Effector CD8-positive, alpha-beta T cell (primary cell): ENCODE measurements at places on chromosomes 6 and 20.
A peak's percentile ranks its signal among the peaks of the same experiment; 100 is the strongest.

DNA sequence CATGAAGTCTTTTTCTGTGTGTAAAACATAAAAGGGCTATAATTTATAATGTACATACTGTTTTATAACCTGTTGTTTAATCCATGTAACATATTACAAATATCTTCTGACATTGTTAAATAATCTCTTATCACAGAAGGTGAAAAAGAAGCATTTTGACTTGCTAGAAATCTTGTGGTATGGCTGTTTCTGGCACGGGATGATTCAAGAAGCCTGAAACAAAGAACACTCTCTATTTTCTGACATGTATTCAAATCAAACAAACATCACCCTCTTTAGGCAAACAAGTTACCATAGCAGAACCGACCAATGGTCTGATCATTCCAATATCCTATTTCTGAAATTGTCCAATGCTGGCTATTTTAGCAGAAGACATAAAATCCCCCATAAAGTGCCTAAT is 55.4 kb downstream of the HS3ST5 start:
- no peak for DNase-seq

DNA sequence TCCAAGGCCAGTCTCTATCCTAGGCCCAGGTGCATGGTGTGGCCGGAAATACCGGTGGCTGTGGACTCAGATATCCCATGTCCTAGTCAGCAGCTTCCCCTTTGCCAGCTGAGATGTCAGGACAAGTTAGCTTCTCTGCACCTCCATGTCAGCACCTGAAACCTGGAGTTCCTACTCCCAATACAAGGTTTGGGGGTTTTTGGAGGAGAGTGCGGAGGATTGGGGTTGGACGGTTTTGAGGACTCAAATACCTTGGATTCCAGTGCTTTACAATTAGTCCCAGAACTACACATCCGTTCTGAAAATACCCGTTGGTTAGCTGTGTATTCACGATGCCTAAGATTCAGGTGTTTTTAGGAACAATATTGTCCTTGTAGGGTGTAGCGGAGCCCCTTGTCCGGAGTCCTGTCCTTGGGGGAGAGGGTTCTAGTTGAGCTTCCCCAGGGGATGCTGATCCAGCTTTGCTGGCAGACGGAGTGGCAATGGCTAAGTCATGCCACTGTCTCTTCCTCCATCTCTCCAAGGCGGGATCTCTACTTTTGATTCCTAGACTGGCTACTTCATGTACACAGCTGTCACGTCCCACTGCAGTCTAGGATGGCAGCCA is 45.0 kb downstream of the ADNP start:
- DNase-seq = no peak

DNA sequence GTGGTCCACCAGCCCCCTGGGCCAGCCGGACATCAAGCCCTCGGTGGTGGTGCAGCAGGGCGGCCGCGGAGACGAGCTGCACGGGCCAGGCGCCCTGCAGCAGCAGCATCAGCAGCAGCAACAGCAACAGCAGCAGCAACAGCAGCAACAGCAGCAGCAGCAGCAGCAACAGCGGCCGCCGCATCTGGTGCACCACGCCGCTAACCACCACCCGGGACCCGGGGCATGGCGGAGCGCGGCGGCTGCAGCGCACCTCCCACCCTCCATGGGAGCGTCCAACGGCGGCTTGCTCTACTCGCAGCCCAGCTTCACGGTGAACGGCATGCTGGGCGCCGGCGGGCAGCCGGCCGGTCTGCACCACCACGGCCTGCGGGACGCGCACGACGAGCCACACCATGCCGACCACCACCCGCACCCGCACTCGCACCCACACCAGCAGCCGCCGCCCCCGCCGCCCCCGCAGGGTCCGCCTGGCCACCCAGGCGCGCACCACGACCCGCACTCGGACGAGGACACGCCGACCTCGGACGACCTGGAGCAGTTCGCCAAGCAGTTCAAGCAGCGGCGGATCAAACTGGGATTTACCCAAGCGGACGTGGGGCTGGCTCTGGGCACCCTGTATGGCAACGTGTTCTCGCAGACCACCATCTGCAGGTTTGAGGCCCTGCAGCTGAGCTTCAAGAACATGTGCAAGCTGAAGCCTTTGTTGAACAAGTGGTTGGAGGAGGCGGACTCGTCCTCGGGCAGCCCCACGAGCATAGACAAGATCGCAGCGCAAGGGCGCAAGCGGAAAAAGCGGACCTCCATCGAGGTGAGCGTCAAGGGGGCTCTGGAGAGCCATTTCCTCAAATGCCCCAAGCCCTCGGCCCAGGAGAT is 1.0 kb downstream of the POU3F2 start:
- no peak for DNase-seq

DNA sequence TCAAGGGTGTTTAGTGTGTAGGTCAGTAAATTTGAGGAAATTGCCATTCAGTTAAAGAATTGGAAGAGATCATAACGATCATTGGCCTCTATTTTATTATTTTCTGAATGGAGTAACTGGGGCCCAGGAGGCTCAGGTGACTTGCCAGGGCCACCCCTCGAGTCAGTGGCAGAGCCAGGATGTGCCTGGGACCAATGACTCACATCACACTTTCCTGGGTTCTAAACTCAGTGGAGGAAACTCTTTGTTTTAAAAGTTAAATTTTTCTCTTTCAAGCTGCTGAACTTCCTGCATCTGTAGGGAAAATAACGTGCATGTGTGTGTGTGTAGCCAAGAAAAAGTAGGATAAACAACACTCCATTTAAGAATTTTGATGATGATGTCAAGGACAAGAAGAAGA is 135.5 kb downstream of the MYLK4 start:
- DNase-seq = no peak

GRCh38 chr20:19858466-19859371 is 100.7 kb downstream of the RIN2 start:
- no peak for DNase-seq

DNA sequence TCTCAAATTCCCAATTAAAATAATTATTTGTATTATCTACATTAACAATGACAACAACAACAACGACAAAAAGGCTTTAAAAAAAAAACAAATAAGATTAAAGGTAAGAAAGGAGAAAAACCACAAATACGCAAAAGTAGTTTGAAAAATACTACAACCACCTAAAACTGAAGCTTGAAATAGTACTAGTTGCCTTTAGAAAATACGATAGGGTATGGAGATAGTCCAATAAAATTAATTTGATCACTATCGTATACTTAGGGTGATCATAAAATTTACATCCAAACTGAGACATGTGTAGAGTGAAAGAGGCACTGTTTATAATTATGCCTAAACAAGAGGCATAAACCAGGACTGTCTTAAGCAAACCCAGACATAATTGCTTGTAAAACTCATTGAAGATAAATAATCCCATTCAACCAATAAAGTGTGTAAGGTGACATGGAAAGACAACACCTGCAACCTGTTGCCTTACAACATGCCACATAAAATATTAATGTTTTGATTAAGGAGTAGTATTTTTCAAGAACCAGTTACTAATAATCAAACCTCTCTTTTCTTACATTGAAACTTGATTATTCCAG is 22.7 kb downstream of the REPS1 start:
- no peak for DNase-seq

- peak; percentile 13 for DNase-seq
These were observed 4.2 kb upstream of the NCR3 start for GRCh38 chr6:31597006-31597405.

- DNase-seq = no peak
These were observed 66.7 kb upstream of the RIPOR2 start for GRCh38 chr6:25002326-25003091.

DNA sequence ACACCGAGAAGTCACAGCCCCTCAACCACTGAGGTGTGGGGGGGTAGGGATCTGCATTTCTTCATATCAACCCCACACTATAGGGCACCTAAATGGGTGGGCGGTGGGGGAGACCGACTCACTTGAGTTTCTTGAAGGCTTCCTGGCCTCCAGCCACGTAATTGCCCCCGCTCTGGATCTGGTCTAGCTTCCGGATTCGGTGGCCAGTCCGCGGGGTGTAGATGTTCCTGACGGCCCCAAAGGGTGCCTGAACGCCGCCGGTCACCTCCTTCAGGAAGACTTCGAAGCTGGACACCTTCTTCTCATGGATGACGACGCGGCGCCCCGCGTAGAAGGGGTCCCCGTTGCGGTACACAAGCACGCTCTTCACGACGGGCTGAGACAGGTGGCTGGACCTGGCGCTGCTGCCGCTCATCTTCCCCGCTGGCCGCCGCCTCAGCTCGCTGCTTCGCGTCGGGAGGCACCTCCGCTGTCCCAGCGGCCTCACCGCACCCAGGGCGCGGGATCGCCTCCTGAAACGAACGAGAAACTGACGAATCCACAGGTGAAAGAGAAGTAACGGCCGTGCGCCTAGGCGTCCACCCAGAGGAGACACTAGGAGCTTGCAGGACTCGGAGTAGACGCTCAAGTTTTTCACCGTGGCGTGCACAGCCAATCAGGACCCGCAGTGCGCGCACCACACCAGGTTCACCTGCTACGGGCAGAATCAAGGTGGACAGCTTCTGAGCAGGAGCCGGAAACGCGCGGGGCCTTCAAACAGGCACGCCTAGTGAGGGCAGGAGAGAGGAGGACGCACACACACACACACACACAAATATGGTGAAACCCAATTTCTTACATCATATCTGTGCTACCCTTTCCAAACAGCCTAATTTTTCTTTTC is at the start of gene DCDC2:
Gene DCDC2 (minus strand): TSS at position 724 of the 883 bp plus-strand sequence. CDS start 309 bp downstream, at position 415.
- peak; percentile 15 for DNase-seq

DNA sequence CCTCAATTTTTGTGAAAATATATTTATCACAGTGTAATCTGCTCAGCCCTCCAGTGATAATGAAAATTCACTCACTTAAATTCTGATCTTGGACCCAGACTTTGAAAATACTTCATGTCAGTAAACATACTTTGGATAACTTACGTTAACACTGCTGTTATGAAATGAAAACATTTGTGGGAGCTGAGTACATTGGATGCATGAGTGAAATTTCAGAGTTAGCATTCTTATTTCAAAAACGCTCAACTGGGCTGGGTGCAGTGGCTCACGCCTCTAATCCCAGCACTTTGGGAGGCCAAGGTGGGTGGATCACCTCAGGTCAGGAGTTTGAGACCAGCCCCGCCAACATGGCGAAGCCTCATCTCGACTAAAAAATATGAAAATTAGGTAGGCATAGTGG is 196.4 kb downstream of the UTRN start:
- DNase-seq = no peak

DNA sequence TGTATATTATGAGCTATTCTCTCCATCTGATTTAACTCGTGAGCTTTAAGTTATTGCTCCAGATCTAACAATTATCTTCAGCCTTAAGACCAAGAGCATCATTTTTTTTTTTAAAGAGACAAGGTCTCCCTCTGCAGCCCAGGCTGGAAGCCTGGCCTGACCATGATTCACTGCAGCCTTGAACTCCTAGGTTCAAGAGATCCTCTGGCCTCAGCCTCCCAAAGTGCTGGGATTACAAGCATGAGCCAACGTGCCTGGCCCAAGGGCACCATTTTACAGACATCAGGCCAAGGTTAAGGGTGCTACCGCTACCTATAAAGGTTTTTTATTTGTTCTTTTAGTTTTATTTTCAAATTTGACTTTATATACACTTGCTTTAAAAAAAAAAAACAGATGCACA is 2.3 kb downstream of the SUPT3H start:
- no peak for DNase-seq

GRCh38 chr6:49001856-49002541 is 461.1 kb downstream of the MMUT start:
- no peak for DNase-seq

DNA sequence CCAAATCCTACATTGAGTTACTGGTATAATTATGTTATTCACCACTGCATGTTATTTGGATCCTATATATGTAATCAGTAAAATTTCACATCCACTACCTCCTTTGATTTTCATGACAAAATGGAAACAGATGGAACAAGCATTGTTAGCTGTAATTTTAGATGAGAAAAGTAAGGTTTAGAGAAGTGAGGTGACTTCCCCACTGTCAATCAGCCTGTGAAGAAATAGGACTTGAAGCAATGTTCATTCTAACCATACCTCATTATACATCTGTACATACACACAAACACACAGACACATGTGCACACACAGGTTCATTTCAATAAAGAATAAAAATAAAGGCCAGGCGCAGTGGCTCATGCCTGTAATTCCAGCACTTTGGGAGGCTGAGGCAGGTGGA is 23.7 kb upstream of the QKI start:
- no peak for DNase-seq

- no peak for DNase-seq
These were observed 23.5 kb downstream of the METTL24 start for GRCh38 chr6:110334423-110335180.

- no peak for DNase-seq
These were observed 6.2 kb downstream of the ITCH start for GRCh38 chr20:34369265-34369664.

DNA sequence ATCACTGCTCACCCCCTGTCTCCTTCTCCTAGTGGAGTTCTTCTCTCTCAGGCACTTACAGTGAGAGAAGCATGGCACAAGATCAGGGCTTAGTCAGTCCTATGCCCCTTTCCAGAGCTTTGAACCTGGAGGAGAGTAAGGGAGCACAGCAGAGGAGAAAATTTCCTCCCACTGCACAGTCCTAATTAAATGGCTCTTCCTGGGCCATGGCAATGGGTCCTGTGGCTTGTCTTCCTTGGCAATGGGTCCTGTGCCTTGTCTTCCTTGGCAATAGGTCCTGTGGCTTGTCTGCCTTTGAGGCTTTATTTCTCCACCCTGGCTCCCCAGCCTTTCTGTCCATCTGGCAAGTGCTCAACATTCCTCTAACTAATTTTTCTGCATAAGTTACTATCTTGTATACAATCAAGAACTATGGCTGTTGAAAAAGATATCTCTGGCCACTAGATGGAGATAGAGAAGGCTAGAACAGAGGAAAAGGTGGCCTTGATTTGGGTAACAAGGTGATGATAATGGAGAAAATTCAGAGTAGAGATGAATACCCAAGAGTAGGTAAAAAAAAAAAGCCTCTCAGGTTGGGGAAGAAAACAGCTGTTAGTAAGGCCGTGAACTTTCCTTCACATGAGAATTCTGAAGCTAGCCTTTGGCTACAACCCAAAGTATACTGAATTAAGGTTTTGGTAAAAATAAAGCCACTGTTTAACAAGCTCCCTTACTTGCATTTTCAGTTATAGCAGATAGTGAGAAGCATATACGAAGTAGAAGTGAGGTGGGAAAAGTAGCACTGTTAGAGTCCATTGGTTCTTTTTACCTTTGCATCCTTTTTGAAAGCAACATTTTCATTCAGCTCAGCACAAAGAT is 504.9 kb downstream of the DOK5 start:
- DNase-seq = no peak

- DNase-seq = no peak
These were observed 82.5 kb upstream of the ID4 start for GRCh38 chr6:19754686-19755085.

DNA sequence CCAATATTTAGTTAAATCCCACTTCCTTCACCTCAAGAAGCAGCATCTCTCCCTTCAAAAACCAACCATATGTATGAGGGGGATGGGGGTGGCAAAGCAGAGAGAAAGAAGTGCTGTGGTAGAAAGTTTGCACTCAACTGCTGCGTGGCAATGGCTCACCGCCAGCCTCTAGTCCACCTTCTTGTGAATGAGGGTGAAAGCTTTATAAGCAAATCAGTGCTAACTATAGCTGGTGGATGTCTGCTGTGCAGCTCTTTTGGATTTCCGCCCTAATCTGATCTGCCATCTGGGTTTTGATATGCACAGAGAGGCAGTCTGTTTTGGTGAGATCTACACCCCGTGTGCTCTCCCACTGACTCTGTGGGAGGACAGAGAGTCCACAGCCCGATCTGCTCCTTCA is 281.2 kb upstream of the SUPT3H start:
- DNase-seq = no peak

- DNase-seq = no peak
These were observed 217.3 kb downstream of the ATXN1 start for GRCh38 chr6:16544006-16544405.

- no peak for DNase-seq
These were observed 45.8 kb downstream of the GINS1 start for GRCh38 chr20:25453035-25453810.

- DNase-seq = no peak
These were observed 25.4 kb downstream of the ZNF311 start for GRCh38 chr6:28979679-28980078.
